RWPE2 (cell line): ENCODE measurements at places on chromosomes 6 and 20.

- no peaks in the 10 kb centered on the region for H3K36me3 ChIP-seq
- no peak for DNase-seq
- no peaks in the 10 kb centered on the region for H3K27me3 ChIP-seq
- H3K4me3 ChIP-seq: no peak overlapping the region
- no peak overlapping the region for H3K27ac ChIP-seq
Measured at GRCh38 chr20:23656372-23656771, 18.6 kb upstream of the CST3 start.

DNA sequence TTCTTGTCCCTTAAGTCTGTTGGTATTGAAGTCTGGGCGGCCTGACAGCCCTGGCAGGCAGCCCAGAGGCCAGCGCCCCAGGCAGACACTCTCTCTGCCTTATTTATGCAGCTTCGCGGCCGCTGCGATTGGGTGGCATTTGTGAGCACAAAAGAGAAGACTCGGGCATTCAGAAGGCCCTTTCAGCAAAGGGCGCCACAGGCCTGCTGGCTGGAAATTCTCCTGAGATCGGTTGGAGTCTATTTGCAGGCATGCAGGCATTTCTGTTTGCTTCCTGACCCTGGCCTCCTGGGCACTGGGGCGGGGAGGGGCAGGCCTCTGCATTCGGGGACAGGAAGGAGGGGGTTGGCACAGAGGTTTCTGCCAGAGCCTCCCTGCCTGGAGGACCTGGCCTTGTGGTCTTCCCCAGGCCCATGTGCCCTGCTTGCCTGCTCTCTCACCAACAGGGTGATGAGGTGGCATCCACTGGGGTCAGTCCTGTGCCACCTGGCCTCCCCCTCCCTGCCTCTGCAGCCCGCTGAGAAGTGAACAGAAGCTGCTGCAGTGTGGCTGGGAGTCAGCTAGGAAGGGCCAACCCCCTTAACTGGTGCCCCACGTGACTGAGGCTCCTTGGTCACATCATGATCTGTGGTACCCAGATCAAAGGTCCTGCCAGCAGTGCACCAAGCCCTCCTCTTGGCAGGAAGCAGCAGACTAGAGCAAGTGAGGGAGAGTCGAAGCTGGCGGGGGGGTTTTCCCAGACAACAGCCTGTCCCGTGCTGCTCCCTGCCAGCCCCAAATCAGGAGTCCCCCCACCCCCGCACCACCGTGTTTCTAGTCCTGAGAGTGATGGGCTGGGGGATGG is 16.6 kb upstream of the CCDC167 start:
- H3K36me3 ChIP-seq: no peaks in the 10 kb centered on the region
- peaks cover 7% of the 10 kb centered on the region for H3K4me1 ChIP-seq
- H3K27me3 ChIP-seq: no peaks in the 10 kb centered on the region
- no peak for DNase-seq

- no peaks in the 10 kb centered on the region for H3K4me1 ChIP-seq
- peaks cover 32% of the 10 kb centered on the region for H3K27me3 ChIP-seq
- no peak overlapping the region for H3K27ac ChIP-seq
Measured at GRCh38 chr6:168190646-168191443, 111.8 kb upstream of the FRMD1 start.

GRCh38 chr6:11722220-11722619 is 56.4 kb downstream of the ADTRP start:
- H3K4me1 ChIP-seq: no peaks in the 10 kb centered on the region
- H3K27ac ChIP-seq: no peak overlapping the region
- H3K36me3 ChIP-seq: no peaks in the 10 kb centered on the region

GRCh38 chr20:24697411-24697810 is 228.0 kb downstream of the SYNDIG1 start:
- no peaks in the 10 kb centered on the region for H3K4me1 ChIP-seq
- H3K27me3 ChIP-seq: no peaks in the 10 kb centered on the region
- no peak for DNase-seq
- H3K4me3 ChIP-seq: no peak overlapping the region
- H3K27ac ChIP-seq: no peak overlapping the region
- H3K36me3 ChIP-seq: no peaks in the 10 kb centered on the region

DNA sequence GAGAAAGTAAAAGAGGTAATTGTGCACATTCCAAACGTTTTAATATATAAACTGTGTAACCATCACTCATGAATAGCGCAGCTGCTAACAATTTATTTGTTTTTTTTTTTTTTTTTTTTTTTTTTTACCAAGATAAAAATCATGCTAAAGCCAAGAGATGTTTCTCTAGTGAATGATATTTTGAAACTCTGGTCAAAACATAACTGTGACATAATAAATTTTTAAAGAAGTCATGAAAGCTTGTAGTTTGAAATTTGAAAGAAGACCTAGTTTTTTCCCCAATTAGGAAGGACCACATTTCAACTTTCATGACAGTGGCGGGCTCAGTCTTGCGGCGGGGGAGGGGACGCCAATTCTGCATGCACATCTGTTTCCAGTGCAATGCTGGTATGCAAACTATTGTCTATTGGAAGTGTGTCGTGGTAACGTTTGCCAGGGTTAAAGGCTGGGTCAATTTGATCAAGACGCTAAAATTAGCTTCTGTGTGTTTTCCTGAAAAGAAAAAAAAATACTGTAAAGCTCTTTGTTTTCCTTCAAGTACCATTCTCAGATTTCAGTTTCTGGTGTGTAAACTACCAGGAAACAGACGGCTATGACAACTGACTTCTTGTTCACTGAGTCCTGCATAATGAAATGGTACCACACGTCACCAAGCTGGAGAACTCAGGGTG is 211.9 kb downstream of the FOXC1 start:
- no peak for DNase-seq
- H3K36me3 ChIP-seq: no peaks in the 10 kb centered on the region
- H3K4me3 ChIP-seq: no peak overlapping the region
- no peak overlapping the region for H3K27ac ChIP-seq

DNA sequence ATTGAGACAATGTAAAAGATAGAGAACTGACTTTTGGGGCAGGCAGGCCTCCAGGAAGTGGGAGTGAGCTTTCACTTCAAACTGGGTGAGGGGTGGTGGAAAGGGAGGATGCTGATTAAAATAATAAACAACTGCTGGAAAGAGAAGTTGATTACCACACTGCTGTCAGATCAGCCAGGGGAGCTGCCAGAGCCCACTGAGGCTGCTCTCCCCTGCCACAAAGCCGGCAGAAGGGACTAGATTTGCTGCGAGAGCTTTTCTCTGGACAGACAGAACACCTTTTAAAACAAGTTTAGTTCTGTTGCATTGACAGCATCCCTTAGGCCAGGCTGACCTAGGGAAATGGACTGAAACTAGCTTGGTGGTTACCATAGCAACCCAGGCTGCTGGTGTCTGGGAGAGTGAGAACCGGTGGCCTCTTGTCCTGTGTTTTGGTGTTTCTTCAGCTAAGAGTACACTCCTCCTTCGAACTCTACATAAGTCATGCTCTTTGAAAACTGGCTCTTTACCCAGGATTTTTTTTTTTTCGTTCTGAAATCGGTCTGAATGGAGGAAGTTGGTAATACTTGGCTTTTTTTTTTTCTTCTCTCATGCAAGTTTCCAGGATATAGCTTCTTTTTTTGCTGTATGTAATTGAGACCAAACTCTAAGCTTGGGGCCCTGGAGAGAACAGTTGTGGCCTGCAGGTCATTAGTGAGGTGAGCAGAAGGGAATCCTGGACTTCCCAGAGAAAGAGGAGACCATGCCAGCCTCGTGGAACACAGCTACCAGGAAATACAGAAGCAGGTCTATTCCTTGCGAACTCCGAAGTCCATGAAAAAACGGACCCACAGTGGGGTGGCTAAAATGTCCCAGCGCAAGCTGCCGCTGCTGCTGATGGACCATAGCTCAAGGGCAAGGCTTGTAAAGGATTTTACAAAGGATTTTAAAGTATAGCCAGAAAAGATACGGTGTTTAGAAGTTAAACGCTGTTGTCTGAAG is 374.4 kb downstream of the UTRN start:
- H3K27ac ChIP-seq: no peak overlapping the region
- peaks cover 17% of the 10 kb centered on the region for H3K4me1 ChIP-seq
- no peak for DNase-seq
- no peak overlapping the region for H3K4me3 ChIP-seq

- H3K36me3 ChIP-seq: no peaks in the 10 kb centered on the region
- no peak within 1 kb of the TSS for H3K27ac ChIP-seq
Measured at GRCh38 chr6:104956731-104957294, at the start of gene LIN28B. Gene LIN28B, plus strand, starts transcription at chr6:104957107. Its CDS starts 144 bp downstream, at chr6:104957251.

DNA sequence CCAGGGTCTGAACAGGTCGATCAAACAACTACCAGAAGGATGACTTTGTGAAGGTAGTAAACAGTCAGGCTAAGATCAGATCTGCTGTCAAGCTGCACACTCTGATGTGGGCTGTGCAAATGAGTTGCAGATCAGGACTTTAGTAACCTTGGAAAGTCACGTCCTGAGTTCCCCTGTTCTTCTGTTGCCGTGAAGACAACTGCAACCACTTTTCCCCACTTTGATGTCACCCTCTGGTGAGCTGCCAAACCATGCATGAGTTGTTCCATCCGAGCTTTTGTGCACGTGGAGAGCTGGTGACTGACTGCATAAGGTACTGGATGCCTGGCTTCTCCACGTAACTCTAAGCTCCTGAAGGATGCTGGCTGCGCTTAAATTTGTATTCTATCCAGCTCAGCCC is 111.0 kb downstream of the CD83 start:
- H3K4me3 ChIP-seq: no peak overlapping the region
- no peaks in the 10 kb centered on the region for H3K4me1 ChIP-seq
- H3K27me3 ChIP-seq: no peaks in the 10 kb centered on the region
- no peak for DNase-seq
- H3K36me3 ChIP-seq: no peaks in the 10 kb centered on the region

DNA sequence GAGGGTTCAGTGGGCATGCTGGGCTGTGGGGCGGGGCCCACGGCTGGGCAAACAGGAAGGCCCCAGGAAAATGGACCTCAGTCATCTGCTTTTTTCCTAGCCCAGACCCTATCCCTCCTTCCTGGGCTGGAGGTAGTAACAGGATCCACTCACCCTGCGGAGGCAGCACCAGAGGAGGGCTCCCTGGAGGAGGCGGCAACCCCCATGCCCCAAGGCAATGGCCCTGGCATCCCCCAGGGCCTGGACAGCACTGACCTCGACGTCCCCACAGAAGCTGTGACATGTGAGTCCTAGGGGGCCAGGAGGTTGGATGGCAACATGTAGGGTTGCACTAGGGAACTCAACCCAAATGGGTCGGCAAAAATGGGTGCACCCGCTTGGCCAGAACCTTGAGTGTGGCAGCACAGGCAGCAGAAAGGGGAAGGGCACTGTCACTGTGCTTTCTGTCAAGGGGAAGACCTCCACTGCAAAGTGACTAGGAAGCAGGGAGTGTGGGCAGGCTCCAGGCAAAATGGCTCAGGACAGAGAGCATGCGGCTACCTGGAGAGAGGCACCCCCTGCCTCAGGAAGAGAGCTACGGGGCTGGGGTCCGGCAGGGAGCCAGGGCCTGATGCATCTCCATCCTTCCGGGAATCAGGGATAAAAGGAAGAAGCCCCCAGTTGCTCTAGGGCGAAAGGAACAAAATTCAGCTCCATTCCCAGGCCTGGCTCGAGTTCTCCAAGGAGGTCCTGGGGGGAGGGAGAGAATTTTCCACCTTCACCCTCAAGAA is 7.9 kb downstream of the MDFI start:
- no peak overlapping the region for H3K27ac ChIP-seq
- peaks cover 18% of the 10 kb centered on the region for H3K4me1 ChIP-seq
- H3K36me3 ChIP-seq: peaks cover 67% of the 10 kb centered on the region
- no peak overlapping the region for H3K4me3 ChIP-seq
- DNase-seq: no peak
- H3K27me3 ChIP-seq: no peaks in the 10 kb centered on the region

DNA sequence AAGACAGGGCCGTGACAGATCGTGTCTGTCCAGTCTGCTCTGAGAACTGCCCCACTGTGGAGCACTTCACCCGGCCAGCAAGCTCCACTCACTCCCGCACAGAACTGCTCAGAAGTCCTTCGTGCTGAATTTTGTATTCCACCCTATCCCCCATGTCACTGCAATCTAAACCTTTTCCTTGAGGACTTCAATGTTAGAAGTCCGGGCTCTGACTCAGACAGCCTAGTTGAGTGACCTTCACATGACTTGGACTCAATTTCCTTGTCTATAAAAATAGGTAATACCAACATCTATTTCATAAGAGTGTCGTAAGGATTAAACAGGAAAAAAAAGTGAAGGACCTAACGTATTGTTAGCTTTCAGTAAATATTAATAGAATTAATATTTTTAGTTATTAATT is 161.6 kb downstream of the QRSL1 start:
- no peak overlapping the region for H3K4me3 ChIP-seq
- no peaks in the 10 kb centered on the region for H3K27me3 ChIP-seq
- no peak for DNase-seq
- H3K4me1 ChIP-seq: no peaks in the 10 kb centered on the region
- H3K27ac ChIP-seq: no peak overlapping the region
- no peaks in the 10 kb centered on the region for H3K36me3 ChIP-seq

GRCh38 chr6:52127957-52128356 is 40.5 kb upstream of the PKHD1 start:
- H3K4me3 ChIP-seq: no peak overlapping the region
- no peak for DNase-seq
- H3K4me1 ChIP-seq: no peaks in the 10 kb centered on the region
- H3K27me3 ChIP-seq: no peaks in the 10 kb centered on the region
- no peak overlapping the region for H3K27ac ChIP-seq

GRCh38 chr20:8095648-8096572 is 36.2 kb upstream of the PLCB1 start:
- H3K27me3 ChIP-seq: no peaks in the 10 kb centered on the region
- DNase-seq: no peak
- peak overlapping the region; percentile 40 for H3K27ac ChIP-seq
- no peaks in the 10 kb centered on the region for H3K36me3 ChIP-seq
- H3K4me3 ChIP-seq: no peak overlapping the region
- peaks cover 13% of the 10 kb centered on the region for H3K4me1 ChIP-seq

DNA sequence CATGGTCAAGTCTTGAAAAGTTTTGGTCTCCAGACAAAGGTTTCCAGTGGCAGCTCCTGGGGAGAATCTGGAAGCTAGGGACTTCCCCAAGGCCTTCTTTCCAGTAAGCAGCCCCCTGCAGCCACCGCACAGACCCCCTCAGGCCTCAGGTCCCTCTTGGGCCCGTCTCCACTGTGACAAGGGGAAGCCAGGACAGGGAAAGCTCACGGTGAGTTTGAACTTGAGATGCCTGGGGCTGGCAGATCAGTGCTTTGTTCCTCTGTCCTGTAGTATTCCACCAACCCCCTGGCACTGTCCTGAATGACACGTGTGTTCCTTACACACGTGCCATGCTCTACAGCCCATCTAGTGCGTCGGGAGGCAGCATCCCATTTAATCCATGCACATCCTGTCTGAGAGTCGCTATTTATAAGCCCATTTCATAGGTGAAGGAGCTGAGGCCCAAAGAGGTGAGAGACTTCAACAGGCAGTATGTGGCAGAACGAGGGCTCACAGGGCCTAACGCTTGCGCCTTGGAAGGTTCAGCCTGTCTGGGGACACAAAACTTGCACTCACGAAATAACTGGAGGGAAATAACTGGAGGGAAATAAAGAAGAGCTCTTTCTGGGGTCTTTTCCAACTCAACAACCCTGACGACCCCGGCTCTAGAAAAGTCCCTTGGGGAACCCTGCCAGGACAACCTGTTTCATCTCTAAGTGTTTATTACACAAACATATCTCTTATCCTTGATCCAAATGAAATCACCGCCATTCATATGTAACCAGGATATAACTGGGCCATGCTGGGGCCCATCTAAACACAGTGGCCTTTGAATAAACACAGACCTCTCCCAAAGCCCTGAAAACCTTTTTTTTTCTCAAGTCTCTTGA is 123.0 kb downstream of the BANF2 start:
- H3K36me3 ChIP-seq: no peaks in the 10 kb centered on the region
- DNase-seq: no peak
- H3K4me1 ChIP-seq: no peaks in the 10 kb centered on the region
- no peaks in the 10 kb centered on the region for H3K27me3 ChIP-seq
- no peak overlapping the region for H3K4me3 ChIP-seq

- no peaks in the 10 kb centered on the region for H3K27me3 ChIP-seq
- no peak overlapping the region for H3K4me3 ChIP-seq
- no peak overlapping the region for H3K27ac ChIP-seq
- no peak for DNase-seq
Measured at GRCh38 chr6:159033160-159034049, 11.4 kb downstream of the TAGAP start.
